ENCODE measurements at places on chromosomes 1 and 21. TPM values are rescaled to one million over a fixed set of nuclear protein-coding genes. Genes with fewer than 3 reads are reported as not detected.

DNA sequence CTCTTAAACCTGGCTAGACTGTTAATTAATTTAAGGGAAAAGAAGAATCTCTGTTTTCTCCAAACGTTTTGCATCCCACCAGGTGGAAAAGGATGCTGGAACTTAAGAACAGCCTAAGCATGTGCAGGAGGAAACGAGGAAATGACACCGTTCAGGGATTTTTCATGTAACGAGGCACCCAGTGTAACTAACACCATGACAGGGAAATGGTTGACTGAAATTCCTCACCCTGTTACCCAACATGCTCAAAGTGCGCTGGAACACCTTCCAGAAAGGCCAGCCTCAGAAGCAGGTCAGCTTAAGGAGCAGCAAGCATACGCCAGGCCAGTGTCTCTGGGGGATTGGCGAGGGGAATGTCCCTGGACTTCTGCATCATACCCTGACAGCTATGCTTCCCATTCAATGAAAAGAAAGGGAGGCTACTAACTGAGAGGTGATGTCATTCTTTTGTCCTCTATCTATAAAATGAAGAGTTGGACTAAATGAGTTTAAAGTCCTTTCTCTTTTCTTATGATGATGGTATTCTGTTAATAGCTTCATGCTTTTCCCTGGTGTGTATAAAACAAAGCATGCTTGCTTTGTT lies 21.6 kb downstream of the TNN start:
- DNase-seq: no peak

GRCh38 chr1:235296729-235297128 lies 31.2 kb downstream of the ARID4B start:
- no peak for DNase-seq

- DNase-seq: no peak
These were observed 66.2 kb upstream of the SLC2A1 start for GRCh38 chr1:43024905-43025304.

DNA sequence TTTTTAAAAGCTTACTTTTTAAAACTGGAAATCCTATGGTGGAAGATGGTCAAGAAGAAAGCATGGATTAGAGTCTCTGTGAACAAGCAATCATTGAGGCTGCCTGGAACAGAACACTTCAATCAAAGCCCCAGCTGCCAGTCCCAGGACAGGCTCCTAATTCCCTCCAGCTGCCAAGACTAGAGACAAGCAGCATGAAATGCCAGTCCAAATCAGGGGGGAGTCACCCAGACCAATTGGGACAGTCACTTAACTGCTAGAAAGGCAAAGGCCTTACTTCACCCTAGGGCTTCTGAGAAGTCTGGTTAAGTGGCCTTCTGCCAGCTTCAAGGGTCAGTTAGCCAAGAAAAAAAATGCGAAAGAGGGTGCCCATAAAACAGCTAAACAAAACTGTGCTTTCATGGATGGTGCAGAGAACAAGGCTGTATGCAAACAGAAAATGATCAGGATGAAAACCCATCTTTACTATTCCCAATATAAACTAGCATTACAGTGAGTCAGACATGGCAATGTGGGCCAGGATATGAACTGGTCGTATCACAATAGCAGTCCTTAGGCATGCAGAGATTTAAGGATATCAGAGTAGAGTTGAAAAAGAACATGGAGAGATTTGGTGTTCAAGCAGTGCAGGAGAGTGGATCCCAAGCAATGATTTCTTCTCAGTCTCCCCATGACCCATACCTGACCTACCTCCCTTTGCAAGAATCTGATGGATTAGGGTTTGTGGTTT lies 31.0 kb upstream of the MAN1A2 start:
- no peak for DNase-seq

The TAS1R1 gene
- polyA plus RNA-seq: 0.17 TPM

The LDLRAD2 gene
- polyA plus RNA-seq: 4.5 TPM

All from right renal cortex interstitium (tissue), 3 donors.